ENCODE measurements at places on chromosomes 3 and 15. TPM values are rescaled to one million over a fixed set of nuclear protein-coding genes. Genes with fewer than 3 reads are reported as not detected.

The SKOR1 gene
- total RNA-seq = 0.59 TPM

The CDHR4 gene
- not detected for total RNA-seq

The ALPK3 gene
- 7.2 TPM for total RNA-seq

The LRRC49 gene
- total RNA-seq = 13.3 TPM

DNA sequence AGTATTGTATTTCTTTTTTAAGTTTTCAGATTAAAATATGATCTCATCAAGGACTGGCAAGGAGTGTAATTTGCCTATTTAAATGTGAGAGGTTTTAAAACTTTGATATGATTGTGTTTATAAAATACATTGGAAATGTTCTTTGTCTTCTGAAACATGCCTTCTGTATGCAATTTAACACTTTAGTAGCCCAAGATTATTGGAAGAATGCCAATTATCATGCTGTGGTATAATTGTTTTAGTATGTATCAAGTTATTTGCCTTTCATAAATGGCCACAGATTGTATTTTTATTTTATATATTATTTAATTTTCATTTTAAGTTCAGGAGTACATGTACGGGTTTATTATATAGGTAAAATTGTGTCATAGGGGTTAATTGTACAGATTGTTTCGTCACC is 31.7 kb downstream of the ECT2 start:
- no peak for DNase-seq

DNA sequence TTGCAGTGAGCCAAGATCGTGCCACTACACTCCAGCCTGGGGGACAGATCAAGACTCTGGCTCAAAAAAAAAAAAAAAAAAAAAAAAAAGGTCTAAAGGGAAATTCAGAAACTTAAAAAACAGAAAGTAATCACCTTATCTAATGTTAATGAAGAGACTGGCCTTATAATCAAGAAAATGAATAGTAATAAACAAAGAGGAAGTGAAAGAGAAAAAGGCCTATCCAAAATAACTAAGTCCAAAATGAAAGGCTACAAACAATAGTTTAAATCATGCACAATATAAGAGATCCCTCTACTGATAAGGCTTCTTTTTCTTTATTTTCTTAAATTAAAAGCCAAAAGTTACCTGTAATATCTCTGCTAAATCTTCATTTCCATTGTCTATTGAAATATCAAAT is 37.1 kb upstream of the HDC start:
- no peak for DNase-seq

DNA sequence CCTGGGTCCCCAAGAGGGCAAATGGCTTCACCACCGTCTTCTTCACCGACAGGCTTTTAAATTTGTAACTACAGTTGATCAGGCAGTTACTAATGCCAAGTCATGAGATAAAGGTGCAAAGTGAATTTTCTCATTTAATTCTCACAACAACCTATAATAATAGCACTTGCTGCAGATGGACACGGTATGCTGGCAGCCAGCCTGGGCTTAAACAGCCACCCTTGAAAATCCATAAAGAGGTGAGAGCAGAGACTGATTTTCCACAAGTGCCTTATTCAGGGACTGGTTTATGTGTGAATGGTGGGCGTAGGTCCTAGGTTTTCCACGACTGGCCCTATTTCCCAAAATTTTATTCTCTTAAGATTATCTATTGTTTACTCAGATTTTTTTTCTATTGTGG is 117.8 kb downstream of the RAB11A start:
- no peak for DNase-seq

Data from prostate gland (tissue), 2 donors.